CD4-positive, CD25-positive, alpha-beta regulatory T cell (primary cell): ENCODE measurements at places on chromosomes 4 and X. TPM values are rescaled to one million over a fixed set of nuclear protein-coding genes. Genes with fewer than 3 reads are reported as not detected.

SOX3 gene
- total RNA-seq: not detected

FGF5 gene
- not detected for total RNA-seq

RGS12 gene
- total RNA-seq: 27.6 TPM

OR13H1 gene
- total RNA-seq: not detected

DDIT4L gene
- total RNA-seq: not detected

PABPC1L2A gene
- not detected for total RNA-seq

GLRA2 gene
- not detected for total RNA-seq

UCP1 gene
- not detected for total RNA-seq

GPC4 gene
- total RNA-seq: not detected

FGF16 gene
- total RNA-seq: not detected

SH3D19 gene
- total RNA-seq: not detected

PHOX2B gene
- not detected for total RNA-seq

ELMOD2 gene
- 14.4 TPM for total RNA-seq

APOOL gene
- total RNA-seq: 7.4 TPM

GNRHR gene
- total RNA-seq: not detected
